ENCODE measurements at places on chromosomes 12 and 14.

DNA sequence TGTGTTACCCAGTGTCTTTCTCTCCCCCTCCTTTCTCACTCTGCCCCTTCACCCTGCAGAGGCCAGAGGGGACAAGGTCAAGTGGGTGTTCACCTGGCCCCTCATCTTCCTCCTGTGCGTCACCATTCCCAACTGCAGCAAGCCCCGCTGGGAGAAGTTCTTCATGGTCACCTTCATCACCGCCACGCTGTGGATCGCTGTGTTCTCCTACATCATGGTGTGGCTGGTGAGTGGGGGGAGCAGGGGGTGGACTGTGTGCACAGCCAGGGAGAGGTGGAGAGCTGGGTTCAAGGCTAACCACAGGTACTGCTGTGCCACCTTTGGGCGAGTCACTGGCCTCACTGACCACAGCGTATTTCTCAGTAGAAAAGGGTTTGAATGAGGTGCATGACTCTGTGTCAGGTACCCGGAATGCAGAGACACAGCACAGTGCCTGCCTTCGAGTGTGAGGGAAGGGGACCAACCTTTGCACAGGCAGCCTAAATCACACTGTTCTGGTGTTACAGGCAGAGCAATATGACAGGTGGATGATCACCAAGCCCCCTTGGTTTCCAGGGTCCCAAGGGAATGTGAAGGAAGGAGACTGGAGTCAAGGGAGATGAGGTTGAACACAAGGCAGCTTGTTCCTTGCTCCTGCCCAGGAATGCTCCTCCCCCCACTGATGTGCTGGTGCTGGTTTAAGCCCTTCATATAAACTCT lies 30.8 kb upstream of the RIN3 start:
- ATAC-seq: no peak

- no peak for ATAC-seq
Observed at GRCh38 chr14:79740066-79740601, 471.2 kb downstream of the DIO2 start.

DNA sequence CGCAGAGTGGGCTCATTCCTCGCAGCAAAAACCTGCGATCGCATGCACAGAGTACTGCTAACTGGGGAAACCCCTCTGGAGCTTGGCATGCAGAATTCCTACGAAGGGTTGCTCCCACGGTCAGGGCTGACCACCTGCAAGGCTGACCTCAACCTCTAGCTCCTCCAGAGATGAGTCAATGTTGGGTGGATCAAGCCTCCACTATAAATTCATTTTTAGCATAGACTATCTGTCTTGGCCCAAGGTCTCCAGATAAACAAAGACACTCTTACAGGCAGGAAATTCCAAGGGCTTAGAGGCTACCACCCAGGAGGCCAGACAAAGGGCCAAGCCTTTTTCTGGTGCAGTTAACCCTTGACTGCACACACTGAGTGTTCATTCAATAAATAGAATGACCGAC lies 296.5 kb downstream of the TMEM132D start:
- no peak for ATAC-seq

- ATAC-seq: no peak
Observed at GRCh38 chr12:40262657-40263056, 37.9 kb downstream of the LRRK2 start.

- ATAC-seq: no peak
Observed at GRCh38 chr14:54193871-54194270, 202.9 kb upstream of the CDKN3 start.

- no peak for ATAC-seq
Observed at GRCh38 chr14:101347893-101348777, 213.2 kb upstream of the DIO3 start.

GRCh38 chr12:29640589-29641345 lies 143.0 kb downstream of the TMTC1 start:
- no peak for ATAC-seq

DNA sequence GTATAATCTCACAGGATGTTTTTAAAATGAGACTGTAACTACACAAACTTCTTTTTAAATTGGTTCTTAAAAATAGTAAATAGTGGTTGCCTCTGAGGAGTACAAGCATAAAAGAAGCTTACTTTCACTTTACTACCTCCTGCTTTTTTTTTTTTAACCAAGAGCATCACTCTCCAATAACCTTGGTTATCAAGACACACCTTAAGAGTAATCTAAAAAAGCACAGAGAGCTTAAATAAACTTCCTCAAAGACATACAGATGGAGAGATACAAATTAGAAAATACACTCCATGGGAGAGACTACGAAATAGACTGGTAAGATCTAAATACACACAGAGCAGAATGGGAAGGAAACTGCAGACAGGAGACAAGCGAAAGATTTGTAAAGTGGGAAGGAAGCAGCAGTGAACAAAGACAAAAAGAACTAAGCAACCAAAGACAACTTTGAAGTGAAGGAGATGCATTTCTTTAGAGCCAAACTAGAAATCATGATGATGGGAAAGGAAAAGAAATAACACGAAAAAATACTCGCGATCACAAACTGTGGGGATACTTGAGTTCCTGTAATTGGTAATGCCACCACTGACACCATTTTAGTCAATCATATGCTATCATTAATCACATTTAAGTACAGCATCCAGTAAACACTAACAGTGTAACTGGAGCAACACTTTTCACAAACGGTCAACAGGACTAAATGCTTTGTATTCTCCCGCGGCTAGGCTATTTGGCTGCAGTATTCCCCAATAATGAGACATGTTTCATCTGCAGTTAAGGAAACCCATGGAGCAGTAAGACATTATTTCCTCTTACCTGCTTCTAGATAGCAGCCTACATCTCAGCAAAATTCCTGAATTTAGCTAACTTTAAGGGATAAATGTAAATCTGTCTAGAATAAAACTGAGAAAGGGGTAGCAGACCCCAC lies 8.2 kb downstream of the SINHCAF start:
- no peak for ATAC-seq

DNA sequence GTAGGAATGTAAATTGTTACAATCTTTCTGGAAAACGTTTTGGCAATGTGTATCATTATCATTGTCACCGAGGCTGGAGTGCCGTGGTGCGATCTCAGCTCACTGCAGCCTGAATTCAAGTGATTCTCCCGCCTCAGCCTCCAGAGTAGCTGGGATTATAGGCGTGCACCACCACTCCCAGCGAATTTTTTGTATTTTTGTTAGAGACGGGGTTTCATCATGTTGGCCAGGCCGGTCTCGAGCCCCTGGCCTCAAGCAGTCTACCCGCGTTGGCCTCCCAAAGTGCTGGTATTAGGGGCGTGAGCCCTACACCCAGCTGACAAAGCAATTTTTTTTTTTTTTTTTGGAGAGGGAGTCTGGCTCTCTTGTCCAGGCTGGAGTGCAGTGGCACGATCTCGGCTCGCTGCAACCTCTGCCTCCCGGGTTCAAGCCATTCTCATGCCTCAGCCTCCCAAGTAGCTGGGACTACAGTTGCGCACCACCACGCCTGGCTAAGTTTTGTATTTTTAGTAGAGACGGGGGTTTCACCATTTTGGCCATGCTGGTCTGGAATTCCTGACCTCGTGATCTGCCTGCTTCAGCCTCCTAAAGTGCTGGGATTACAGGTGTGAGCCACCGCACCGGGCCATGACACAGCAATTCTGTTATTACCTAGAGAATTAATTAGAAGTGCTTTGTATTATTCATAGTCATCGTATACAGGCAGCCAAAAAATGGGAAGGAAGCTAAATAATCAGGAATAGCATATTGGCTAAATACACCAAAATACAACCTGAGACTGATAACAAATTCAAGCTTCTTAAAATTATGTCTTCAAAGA lies 1.2 kb downstream of the ACTR6 start:
- ATAC-seq: no peak

GRCh38 chr12:104657726-104658484 lies 201.2 kb downstream of the CHST11 start:
- ATAC-seq: no peak

DNA sequence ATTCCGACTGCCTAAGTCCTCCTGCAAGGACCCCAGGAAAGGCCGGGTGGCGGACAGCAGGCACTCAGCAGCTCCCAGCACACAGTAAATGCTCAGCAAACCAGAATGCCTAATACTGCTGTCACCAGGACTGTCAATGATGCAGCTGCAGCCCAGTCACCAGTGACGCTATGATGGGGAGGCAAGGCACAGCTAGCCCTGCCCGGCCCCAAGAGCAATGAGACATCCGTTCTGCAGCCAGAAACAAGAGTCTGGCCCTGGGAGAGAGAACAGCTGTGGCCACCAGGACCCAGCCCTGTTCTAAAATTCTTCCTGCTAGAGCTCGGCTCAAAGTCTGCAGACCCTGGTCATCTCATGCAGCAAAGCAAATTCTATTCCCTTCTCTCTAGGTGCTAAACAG lies 69.8 kb downstream of the NCOR2 start:
- ATAC-seq: peak; percentile 61

DNA sequence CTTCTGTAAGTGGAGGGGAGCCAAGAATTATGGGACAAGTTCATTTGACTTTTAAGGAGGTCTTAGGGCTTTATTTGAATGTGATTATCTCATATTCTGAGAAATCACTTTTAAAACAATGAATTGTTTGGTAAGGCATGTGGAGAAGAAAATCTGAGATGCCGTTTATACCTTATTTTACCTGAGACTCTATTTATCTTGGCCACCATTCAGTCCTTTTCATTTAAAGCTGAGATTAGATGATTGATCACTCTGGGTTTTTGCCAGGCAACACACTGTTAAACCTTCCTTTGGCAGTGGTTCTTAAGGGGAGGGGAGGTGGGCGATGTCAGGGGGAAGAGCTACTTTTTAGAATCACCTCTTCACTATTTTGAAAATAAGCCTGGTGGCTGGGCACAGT lies 11.4 kb downstream of the CAND1 start:
- no peak for ATAC-seq

DNA sequence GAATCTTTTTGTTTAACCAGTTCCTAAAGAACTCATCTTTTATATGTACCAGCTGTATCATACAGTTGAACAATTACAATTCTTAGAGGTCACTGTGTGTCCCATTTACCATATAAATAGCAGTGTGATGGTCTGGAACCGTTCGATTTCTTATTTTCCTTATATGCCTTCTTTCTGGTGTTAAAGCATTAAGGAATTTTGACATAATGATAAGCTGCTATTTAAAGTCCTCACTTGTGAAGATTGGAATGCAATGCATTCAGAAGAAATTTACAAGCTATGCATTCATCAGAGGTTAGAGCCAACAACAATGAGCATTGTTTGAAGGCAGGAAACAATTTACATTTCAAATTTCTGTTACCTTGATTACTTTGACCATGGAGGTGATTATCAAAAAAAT lies 80.0 kb upstream of the PRICKLE1 start:
- no peak for ATAC-seq

- no peak for ATAC-seq
Observed at GRCh38 chr14:101125313-101125712, 221.8 kb upstream of the RTL1 start.

- no peak for ATAC-seq
Observed at GRCh38 chr12:109771746-109772621, 58.4 kb downstream of the FAM222A start.
